ENCODE measurements at places on chromosomes 3 and 15.

- DNase-seq: no peak
Observed at GRCh38 chr3:123870033-123870432, 14.1 kb downstream of the MYLK start.

DNA sequence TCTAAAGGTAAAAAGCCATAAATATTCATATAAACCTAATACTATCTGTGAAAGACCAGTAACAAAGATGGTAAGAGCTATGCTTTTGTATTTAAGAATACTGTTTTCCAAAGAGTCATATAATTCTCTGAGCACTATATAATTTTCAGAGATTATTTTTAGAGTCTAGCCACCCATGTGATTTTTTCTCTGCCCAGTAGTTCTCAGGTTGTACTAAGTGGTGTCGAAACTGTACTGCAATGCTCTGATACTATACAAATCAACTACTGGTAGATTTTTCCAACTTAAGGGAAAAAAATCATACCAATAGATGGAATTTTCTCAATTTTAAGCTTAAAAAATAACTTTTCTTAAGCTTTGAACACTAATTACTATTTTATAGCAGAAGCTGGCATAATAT, 104.8 kb downstream of the MYO5A start:
- no peak for DNase-seq

GRCh38 chr3:13077431-13078162, 4.4 kb upstream of the IQSEC1 start:
- DNase-seq: no peak

DNA sequence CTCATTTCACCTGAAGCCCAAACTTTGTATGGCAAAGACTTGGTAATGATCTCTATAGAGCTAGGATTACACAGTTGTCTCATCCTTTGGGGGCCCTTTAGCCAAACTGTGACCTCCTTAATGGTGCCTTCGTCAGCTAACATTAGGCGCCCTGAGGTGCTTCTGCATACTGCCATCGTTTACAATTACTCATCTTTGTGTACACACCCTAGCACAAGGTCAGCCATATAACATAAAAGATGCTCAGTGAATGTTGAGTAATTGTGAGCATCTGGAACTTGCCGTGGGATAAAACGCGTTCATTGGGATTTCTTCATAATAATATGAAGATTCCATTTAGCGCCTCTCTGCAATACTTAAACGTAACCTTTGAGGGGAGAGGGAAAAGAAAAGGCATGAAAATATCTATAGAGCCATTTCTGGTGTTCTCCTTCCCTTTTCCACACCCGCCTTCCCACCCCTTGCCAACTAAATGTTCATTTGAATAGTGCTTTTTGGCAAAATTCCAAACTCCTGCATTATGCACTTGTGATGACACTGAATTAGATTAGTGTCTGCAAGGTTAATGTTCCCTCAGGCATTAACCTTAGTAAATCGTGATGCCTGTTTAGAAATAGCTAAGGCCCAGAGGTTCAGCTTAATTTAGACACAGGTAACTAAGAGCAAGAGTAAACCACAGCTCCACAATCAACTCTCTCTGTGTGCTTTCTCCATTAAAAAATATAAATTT, 990 bp upstream of the ZNF148 start:
- DNase-seq: peak; percentile 5

- no peak for DNase-seq
Observed at GRCh38 chr3:101898752-101899169, 49.4 kb downstream of the NFKBIZ start.

DNA sequence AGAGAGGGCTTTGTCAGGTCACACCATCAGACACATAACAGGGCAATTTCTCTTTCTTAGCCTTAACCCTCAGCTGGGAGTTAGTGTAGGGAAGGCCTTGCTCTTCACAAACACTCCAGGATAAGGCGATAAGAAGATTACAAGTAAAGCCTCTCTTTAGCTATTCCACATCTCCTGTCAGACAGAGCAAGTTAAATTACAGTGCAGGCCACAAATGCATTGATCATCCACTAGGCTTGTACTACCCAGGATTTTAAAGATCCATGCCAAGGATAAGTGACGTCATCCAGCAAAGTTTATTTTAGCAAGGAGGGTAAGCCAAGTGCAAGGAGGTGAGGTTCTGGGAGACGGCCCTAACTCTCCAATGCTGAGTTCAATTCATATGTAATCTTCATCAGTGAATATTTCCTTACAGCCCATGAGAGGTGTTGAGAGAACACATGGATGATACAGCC, 890.6 kb upstream of the NR2F2 start:
- no peak for DNase-seq

GRCh38 chr3:713947-714620, 378.7 kb upstream of the CNTN6 start:
- DNase-seq: no peak

DNA sequence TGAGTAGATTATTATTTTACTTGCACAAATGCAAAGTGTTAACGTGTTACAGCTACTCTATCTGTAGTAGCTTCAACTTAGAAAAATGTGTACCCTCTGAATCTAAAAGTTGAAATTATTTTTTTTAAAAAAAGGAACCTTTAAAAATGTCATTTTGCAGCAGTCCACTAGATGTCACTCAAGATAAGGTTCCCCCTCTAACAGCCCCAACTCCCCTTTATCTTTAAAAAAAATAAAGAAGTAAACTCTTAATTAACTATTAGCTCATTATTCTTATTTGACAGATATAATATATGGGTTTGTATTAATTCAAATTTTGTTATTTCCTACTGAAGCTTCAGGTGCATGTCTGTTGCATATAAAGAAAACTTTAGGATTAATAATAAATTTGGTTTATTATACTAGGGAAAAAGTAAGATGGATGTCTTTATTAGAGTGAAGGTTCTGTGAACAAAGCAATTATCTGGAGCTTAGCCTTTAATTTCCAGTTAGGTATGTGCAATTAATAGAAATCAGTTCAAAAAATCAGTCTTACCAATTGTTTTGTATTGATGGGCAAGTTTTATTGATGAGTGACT, 288.5 kb downstream of the VGLL3 start:
- DNase-seq: no peak

DNA sequence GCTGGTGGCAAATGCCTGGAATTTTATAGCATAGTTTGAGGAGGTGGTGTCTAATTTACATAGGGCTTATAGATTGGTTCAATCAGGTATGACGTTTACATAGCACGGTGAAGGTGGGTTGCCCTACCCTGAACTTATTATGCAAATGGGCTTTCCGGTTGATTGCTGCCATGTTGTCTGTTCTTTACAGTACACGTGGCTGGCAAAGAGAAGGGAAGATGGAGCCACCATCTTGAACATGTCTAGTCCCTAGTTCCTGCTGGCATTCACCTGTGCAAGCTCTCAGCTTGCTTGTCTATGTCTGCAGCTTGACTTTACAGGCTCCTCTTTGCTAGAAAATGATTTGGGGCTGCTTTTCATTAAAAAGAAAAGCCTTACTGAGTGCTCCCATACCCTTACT, 14.0 kb upstream of the STAC start:
- no peak for DNase-seq

DNA sequence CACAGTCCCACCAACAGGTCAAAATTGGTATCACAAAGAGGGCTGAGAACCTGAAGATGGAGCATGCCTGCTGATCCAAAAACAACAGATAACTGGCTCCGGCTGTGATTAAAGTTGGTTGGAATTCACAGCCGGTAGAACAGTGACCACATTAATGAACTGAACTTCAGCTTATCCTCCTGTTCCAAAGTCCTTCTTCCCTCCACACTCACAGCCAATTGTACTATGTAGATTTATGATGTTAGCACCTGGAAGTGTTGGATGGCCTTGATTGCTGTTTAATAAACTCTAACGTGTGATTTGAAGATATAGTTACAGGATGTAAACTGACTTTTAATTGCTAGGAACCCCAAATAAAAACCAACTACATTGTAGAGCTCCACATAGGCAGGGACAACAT, 367.3 kb upstream of the FRG2C start:
- no peak for DNase-seq

DNA sequence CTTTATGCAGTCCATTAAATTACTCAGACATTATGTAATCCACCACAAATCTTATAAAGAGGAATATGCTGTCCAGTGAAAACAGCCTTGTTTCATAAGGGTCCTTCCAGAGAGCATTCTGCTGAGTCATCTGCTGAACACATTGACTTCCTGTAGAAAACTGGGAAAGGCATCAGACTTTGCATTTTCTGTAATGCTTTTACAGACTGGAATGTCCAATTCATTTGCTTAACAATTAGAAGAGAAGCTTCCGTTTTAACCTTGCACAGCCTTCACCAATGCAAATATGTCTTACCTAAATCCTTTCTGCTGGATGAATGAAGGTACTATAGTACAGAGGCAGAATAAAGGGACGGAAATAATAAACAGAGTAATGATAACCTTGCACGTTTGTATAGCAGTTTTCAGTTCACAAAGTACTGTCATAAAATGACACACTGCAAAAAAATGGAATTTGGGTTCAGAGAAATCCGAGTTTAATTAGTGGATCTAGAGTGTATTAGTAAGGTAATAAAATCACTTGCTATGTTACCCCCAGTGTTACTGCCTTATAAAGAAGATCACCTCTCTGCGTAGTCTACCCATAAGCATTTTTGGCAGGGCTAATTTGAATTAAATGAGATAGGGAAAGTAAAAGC, 301.5 kb downstream of the PYDC2 start:
- no peak for DNase-seq

DNA sequence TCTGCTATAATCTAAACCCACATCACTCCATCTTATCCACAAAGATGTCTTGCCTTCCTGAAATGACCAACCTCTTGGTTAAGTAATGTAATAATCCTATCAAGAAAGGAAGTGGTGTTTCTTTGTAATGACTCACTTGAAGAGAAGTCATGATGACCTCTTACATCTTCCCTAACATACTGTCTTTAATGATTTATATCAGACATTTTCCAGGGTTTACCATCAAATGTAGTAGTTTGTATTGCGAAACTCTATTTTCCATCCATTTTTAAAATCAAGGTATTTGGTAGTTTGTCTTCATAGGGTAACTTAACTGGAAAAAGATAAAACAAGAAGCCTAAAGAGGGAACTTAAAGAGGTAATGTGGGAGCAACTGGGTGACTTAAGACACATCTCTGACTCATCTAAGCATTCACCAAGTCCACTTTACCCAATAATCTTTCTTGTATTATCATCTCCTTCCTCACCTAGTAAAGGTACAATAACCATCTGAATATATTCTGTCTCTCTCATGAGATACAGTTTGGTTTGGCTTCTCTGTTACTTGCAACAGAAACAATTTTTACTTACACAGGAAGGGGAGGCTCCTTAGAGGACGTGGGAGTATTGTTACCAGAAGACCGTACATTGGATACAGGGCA, 5.7 kb upstream of the MAPK6 start:
- DNase-seq: no peak

DNA sequence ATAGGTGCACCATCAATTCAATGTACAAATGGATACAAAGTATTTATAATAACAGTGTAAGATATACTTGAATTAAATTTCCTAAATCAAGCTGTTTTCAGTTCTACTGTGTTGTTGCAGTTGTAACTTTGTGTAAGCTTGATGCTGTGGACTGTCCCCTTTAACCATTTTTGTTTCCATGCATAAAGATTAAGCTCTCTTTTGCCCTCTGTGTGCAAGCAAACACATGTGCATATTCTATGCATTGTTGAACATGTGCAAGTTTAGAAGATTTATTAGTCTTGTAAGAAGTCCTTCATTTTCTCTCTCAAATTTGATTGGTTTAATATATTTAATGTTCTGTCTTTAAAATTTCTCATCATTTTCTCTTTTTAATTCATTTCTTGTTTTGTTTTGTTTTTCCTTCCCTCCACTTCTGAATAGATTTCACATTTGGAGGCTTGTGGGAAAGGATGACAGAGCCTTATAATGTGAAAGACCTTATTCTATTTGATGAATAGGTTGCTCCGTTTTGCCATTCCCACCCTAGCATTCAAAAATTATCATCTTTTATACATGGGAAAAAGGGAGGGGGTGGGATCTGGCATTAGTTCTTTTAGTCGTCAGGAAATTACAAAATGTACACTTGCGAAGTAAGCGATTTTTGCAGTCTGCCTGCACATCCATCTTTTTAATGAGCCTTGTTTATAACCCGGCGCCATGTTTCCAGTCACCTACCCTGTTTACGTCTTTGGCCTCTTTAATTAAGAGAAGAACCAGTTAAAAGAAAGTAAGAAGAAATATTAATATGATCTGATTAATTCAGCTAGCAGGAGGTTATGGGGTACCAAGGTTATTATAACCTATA, 961.5 kb upstream of the NR2F2 start:
- DNase-seq: no peak

- DNase-seq: no peak
Observed at GRCh38 chr15:69515926-69516325, 63.3 kb downstream of the RPLP1 start.

DNA sequence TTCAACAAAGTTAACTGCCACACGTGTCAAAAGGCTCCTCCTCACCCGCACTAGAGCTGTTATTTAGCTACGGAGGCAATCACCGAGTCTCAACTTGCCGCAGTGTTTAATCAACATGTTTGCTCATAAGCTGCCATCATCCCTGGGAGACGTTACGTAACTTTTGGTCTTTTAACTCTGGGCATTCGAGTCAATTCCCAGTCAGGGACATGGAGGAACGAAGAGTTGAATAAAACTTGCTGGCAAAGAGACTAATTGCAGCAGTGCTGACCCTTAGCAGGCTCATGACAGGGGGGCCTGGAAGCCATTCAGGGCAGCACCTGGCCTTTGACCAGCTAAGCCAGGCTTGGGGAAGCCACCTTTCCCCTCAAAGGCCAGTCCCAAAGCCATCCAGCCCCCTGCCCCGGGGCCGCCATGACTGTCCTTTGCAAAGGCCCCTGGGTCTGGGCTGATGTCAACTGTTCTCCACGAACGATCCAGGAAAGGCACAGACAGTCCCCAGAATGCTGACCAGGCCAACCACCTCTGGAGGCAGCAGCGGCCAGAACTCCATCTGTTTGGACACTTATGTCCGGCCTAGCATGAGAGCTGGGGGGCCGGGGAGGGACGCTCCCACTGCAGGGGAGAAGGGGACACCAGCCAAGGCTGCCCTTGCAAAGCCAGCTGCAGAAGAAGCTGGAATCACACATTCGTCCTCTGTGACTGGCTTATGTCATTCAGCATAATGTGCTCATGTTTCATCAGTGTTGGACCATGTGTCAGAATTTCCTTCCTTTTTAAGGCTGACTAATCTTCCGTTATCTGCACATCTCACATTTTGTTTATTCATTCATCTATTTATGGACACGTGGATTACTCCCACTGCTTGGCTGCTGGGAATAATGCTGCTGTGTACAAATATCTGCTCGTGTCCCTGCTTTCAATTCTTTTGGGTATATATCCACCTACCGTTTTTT, 43.7 kb downstream of the PCSK6 start:
- no peak for DNase-seq

GRCh38 chr3:190192087-190192486, 71.4 kb upstream of the P3H2 start:
- DNase-seq: no peak

- DNase-seq: peak; percentile 15
Observed at GRCh38 chr15:77036537-77037387, 34.1 kb downstream of the TSPAN3 start.

Measured in CD8-positive, alpha-beta T cell (primary cell).